ENCODE measurements at places on chromosomes 1 and 21.

GRCh38 chr1:177687544-177687943 lies 282.3 kb downstream of the SEC16B start:
- no peak for DNase-seq

DNA sequence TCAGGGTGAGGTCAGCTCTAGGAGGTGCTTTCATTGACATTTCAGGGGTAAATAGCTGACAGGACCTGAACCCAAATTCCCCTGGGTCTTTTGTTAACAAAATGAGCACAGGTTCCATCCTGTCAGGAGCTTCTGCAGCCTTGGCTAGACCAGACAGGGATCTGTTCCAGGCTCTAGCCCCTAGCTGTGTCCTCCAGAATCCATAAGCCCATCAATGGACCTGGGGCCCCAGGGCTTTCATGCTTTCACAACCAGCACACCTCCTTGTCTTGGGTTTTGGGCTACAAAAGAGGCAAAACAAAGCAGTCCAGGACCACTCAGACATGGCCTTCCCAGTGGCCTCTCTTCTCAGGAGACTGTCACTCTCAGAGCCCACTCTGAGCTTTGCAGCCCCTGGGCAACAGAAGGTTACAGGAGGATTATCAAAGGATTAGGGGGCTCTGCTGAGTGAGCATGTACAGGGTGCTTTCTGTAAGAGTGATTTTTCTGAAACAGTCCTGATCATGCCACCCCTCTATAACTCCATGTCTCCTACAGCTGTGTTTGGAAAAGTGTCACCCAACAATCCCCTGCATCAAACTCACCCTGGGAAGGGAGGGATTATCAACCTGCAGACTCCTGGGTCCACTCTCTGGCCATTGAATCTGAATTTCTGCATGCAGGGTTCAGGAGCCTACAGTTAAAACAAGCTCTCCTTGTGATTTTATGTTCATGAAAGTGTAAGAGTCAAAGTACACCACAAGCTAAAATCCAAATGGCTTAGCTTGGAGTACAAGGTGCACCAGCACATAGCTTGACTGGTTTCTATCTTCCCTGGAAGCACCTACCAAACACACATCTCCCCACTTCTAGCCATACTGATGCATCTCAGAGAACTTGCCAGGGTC lies 67.7 kb upstream of the GCLM start:
- DNase-seq = no peak

DNA sequence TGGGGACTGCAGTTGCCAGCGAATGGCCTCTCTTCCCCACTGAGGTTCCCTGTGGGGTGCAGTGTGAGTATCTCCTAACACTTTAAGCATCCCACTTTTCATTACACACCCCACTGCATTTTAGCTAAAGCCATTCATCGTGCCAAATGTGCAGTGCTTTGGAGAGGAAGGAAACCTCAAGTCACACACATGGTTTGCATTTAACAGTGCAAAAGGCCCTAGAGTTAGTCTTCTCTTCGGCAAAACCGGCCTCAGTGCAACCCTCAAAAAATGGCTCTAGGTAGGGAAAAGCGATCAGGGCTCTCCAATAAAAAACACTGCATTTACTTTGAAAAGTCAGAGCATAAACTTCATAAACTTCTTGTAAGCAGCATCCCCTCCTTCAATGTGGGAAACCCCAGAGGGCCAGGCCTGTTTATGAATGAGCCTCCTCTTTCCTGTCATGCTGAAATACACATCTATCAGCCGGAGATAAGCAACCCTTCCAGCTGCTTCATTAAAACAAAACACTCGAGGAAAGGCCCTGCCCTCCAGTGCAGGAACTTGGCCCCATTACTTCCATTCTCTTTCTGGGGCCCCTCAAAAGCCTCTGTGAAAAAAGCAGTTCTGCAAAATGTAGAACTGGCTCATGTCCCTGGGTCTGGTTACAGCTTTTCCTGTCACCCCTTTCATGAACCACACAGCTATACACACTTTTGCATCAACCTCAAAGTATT lies 184.0 kb downstream of the CDC7 start:
- peak; percentile 43 for DNase-seq

- DNase-seq = no peak
These were observed 197.2 kb downstream of the ADSS2 start for GRCh38 chr1:244254467-244254866.

DNA sequence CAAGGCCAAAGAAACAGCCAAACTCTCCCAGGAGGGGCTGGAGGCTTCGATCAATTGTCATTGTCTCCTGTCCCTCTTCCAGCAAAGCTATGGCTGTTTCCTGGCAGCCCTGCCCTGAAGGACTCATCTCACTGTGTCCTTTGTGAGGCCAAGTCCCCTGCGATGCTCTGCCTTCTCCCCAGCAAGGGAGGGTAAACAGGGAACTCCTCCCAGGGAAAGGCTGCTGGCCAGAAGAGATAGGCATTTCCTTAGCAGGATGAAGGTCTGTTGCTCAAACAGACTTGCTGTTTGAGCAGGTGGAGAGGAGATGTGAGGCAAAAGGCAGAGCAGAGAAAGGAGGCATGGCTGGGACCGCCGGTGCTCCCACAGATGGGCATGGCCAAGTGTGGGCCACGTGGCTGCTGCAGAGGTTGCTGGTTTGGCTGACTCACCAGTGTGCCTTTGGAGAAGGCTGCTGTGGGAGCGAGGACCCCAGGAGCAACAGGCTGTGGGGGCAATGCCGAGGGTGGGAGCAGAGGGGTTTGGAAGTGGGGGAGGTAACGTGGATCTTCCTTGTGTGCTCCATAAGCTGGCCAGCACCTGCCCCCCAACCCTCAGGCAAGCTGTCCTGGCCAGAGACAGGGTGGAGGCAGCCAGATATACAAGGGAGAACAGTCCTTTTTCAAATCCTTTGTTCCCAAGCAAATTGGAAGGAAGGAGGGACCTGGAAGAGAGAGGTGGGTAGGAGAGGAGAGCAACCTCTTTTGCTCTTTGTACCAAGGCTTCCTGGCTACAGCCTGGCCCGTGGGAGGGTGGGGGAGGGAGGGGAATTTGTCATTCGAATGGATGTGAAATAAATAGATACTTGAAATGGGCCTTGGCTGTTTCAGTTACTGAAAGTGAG lies 449.8 kb downstream of the SIPA1L2 start:
- no peak for DNase-seq

GRCh38 chr21:16992448-16992847 lies 520.4 kb upstream of the CXADR start:
- DNase-seq = no peak

GRCh38 chr21:31201548-31201947 lies 142.5 kb downstream of the TIAM1 start:
- DNase-seq = no peak

GRCh38 chr1:38611664-38612211 lies 247.8 kb downstream of the RRAGC start:
- DNase-seq = no peak

GRCh38 chr1:24316645-24317044 lies 2.5 kb upstream of the GRHL3 start:
- no peak for DNase-seq

DNA sequence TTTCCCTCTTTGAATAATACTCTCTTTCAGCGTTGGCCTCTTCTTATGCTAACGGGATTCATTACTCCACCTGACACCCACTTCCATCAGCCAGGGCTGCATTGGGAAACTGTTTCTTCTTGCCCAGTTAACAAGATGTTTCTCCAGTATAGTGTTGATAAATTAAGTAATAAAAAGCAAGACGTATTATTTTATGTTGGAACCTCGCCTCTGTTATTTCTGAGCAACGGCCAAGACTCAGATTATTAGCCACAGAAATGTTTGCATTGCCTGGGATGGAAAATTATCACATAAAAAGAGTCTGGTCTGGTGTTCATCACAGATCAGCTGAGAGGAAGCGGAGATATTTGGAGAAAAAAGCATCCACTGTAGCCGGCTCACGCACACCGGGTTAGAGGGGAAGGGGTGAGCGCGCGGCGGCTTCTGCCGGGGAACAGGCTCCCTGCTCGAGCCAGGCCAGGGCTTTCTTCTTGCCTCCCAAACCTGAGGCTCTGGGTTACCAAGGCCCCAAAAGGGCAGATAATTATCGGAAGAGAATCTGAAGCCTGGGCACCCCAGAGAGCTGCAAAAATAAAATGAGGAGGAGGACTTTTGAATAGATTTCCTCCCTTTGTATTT lies 189.5 kb downstream of the PRDM16 start:
- no peak for DNase-seq

- DNase-seq = no peak
These were observed 120.3 kb downstream of the TM2D1 start for GRCh38 chr1:61604684-61605083.

DNA sequence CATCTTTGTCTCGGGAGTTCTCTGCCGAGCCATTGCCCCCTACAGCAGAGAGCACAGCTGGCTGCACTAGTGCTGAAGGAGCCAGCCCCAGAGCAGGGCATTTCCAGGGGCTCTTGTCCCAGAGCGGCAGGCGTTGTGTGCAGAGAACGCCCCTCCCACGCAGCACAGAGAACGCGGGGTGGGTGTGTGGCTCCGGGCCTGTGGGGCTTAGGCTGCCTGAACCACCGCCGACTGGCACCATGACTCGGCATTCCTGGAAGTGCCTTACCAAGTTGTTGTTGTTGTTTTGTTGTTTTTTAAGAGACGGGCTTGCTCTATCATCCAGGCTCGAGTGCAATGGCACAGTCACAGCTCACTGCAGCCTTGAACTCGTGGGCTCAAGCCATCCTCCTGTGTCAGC lies 15.8 kb upstream of the DIP2A start:
- DNase-seq = no peak

GRCh38 chr21:44398499-44398898 lies 45.1 kb downstream of the TRPM2 start:
- no peak for DNase-seq

- DNase-seq = no peak
These were observed 522 bp downstream of the TMEM59 start for GRCh38 chr1:54052431-54052933.

DNA sequence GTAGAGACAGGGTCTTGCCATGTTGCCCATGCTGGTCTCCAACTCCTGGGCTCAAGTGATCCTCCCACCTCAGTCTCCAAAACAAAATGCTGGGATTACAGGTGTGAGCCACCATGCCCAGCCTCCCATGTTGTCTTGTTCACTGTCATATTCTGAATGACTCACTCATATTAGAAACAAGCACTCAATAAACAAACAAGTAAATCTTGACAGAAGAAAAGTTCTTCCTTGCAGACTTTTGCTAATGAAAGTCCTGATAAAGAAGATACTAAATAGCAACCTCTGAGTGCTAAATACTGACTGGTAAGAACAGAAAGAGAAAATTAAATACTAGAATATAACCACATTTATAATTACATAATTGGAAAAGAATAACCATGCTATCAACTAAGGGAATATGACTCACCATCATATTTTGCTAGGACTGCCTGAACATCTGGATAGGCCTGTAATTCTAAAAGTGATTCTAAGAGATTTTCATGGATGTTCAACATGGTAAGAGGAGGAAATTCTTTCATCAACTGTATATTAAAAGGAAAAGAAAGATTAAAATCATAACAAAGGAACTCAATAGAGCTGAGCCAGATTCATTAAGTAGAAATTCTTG lies 37.3 kb downstream of the ST7L start:
- DNase-seq = no peak

DNA sequence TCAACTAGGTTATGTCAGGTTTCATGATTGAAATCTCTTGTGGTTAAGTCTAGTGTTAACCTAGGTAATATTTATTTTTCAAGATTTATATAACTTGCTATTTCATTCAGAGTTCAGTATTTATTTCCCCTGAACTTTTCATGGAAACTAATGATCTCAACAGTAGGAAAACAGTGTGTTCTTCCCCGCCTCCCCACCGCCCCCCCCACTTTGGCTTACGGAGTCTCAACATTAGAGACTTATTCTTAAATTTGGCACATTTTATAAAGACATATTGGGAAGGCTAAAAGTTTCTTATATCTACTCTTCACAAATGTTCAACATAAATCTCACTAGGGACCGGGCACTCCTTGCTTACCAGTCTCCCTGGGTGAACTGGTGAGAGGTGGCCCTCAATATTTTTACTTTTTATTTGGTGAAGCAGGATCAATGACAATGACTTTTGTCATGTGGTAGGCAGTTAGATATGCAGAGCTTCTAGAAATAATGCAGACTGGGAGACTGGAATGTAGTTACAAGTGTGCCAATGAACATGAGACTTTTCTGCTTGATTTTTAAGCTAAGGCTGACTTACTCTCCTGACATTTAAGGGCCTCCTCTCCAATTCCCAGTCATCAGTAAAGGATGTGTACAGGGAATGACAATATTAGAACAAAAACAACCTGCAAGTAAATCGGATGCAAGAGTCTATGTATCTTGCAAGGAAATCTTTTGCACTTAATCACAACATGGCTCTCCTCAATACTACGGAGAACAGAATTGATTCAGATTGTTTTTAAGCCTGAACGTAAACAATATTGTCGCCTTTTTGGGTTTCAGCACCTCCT lies 1.7 kb upstream of the MAN1A2 start:
- DNase-seq = no peak

DNA sequence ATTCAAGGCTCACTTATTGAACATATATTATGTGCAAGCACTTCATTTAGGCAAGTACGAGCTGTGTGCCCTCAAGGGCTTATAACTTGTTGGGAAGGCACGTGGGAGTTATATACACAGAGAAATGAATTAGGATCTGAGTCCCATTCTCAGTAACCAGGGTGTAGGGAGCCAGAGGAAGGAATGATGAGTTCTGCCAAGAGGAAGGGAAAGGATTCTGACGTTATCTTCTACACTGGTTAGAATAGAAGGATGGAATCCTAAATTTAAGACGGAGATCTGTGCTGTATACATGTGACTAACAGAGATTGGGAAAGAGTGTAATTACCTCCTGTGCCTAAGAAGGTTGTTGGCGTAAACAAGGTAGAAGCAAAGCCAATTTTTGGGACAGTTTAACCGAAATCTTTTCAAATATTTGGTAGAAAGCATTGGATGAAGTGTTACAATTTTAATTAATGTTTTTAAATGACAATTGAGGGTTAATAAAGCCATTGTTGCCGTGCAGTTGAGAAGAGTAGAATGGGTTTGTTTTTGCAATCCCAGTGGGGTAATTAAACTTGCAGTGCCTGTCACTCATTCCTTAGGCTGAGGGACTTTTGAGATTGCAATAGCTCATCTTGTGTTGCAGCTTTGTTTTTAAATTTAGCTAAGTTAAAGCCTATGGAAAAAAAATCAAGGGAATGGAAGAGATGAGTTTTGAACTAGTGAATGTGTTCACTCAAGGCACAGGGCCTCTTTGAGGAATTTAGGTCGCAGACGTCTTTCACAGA lies 177.2 kb downstream of the NFIA start:
- DNase-seq = no peak

- no peak for DNase-seq
These were observed 320.8 kb upstream of the USP24 start for GRCh38 chr1:55535724-55536544.

GRCh38 chr21:41431788-41432548 lies 5.9 kb downstream of the MX1 start:
- DNase-seq = no peak

DNA sequence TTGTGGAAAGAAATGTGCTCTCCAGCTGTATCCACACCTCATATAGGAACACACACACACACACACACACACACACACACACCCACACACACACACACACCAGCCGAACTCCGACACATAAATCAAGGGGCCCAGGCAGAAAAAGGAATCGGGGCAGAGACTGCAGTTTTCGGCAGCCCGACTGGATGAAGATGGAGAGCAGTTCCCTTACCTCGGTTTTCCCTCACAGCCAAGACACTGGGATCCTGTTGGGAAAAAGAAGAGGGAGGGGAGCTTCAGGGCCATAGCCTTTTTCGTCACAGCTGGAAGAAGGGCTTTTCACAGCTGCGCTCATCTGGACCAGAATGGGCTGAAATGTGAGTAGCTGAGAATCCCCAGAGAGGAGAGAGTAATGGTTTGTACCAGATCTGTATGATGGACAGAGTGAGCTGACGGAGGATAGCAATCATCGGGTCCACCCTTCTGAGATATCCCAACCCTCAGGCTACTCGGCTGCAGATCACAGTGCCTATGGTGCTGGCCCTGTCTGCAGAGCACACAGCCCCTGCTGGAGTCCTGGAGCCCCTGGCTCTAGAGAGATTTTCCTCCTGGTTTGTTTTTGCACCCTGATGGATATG lies 37.7 kb downstream of the PIK3C2B start:
- no peak for DNase-seq

Data from activated T-cell treated with anti-CD3 and anti-CD28 coated beads, Interleukin-2, amount 50 U/mL, for 48 hours (primary cell).